ENCODE measurements at places on chromosomes 7 and 10.

GRCh38 chr10:12849319-12850181, 152.0 kb downstream of the CCDC3 start:
- DNase-seq, result no peak

- no peak for DNase-seq
These were observed 226.4 kb upstream of the KLF14 start for GRCh38 chr7:130960208-130960988.

DNA sequence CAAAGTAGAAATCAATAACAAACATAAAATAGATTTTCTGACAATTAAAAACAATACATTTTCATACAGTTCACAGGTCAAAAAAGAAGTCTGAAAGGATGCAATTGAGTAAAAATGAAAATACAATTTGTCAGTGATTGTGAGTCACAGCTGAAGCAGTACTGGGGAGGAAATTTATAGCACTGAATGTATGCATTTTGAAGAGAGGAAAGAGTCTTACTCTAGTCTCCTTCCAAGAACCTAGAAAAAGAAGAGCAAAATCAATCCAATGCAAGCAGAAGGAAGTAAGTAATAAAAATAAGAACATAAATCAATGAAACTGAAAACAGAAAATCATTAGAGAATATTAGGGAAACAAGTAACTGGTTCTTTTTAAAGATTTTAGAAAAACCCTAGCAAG, 507.2 kb upstream of the IGFBP3 start:
- no peak for DNase-seq

GRCh38 chr10:43024524-43024923, 52.3 kb upstream of the RET start:
- DNase-seq, result no peak

GRCh38 chr10:133151543-133151972, 8.5 kb upstream of the KNDC1 start:
- DNase-seq, result no peak

- DNase-seq, result no peak
These were observed 82.6 kb downstream of the CUBN start for GRCh38 chr10:17046989-17047388.

GRCh38 chr7:28626221-28626620, 213.9 kb downstream of the CREB5 start:
- no peak for DNase-seq

- DNase-seq, result no peak
These were observed 36.6 kb downstream of the ADRA2A start for GRCh38 chr10:111113238-111113960.

- DNase-seq, result no peak
These were observed 96.5 kb downstream of the ORC5 start for GRCh38 chr7:104111271-104111670.

Measured in stimulated activated CD8-positive, alpha-beta memory T cell treated with anti-CD3 and anti-CD28 coated beads, Interleukin-7, amount 100 ng/mL, for 48 hours (primary cell).